ENCODE measurements at places on chromosomes 7 and 10.

- no peak for DNase-seq
Measured at GRCh38 chr10:75408509-75408875, 6.9 kb upstream of the ZNF503 start.

- no peak for DNase-seq
Measured at GRCh38 chr7:115267503-115267902, 345.6 kb downstream of the MDFIC start.

GRCh38 chr10:33801705-33802104, 467.2 kb upstream of the NRP1 start:
- DNase-seq, result no peak

- no peak for DNase-seq
Measured at GRCh38 chr7:36916619-36917018, 192.3 kb upstream of the AOAH start.

- DNase-seq, result no peak
Measured at GRCh38 chr7:139026551-139026950, 9.3 kb downstream of the ZC3HAV1L start.

GRCh38 chr10:21814866-21815265, 188.7 kb downstream of the DNAJC1 start:
- DNase-seq, result no peak
